ENCODE measurements at places on chromosomes 7 and 10.

DNA sequence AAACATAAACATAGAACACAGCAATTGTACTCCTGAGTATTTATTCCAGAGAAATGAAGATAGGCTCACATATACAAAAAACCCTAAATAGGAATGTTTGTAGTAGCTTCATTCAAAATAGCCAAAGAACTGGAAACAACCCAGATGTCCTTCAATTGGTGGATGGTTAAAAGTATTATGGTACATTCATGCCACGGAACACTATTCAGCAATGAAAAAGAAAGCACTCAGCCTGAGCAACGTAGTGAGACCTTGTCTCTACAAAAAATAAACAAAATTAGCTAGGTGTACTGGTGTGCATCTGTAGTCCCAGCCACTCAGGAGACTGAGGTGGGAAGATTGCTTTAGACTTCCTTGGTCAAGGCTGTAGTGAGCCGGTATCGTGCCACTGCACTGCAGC is 94.4 kb downstream of the RAPGEF5 start:
- DNase-seq: no peak

- DNase-seq: no peak
These were observed 66.2 kb downstream of the RHOBTB1 start for GRCh38 chr10:60877777-60878120.

DNA sequence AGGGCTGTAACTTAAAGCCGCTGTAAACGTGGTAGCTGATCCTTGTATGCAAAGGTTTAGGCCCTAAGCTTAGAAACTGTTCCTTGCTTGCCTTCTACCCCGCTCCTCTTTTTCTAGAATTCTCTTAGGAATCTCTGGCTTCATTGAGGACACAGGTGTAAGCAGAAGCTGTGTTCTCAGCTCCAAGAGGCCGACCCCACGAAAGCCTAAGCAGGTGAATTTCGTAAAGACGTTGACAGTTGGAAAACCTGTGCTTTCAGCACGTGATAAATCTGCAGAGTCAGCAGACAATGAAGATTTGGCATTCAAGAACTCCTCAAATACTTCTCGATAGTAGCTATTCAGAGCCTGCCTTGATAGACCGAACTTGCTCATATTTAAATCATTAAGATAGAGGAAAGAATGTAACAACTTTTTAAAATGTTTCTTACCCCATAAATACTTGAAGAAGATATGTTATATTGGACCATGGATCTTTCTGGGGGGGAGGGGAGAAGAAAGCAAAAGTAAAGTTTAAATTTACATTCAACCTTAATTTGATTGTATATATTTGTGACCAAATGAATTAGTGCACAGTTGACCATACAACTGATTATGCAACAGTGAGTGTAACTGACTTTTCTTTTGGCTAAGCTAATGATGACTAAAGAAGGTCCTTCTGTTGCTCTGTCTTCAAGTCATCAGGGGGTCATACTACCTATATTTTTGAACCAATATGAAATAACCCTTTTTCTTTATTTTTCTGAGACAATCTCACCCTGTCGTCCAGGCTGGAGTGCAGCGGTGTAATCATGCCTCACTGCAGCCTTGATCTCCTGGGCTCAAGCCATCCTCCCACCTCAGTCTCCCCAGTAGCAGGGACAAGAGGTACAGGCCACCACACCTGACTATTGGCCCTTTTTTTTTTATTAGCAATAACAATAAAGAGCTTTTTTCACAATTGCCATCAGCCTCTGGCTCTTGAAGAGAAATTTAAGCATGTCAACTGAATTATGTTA is 1.2 kb upstream of the GDI2 start:
- DNase-seq: no peak

GRCh38 chr7:24891311-24891735 is 88.7 kb downstream of the OSBPL3 start:
- DNase-seq: no peak

GRCh38 chr10:26441491-26442214 is 3.5 kb downstream of the APBB1IP start:
- DNase-seq: no peak

DNA sequence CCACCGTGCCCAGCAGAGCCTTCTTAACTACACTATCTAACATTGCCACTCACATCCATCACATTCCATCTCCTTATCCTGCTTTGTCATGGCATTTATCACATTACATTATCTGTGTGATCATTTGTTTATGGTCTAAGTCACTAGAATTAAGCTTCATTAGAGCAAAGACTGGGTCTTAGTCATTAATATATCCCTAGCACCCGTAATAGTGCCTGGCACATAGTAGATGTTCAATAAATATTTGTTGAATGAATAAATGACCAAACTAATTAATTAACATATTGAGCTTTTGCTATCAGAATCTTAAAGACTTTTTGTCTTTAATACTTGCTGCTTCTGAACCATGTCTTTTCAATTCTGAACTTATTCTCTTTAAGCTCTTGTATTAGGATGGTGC is 5.9 kb upstream of the COPG2 start:
- no peak for DNase-seq

DNA sequence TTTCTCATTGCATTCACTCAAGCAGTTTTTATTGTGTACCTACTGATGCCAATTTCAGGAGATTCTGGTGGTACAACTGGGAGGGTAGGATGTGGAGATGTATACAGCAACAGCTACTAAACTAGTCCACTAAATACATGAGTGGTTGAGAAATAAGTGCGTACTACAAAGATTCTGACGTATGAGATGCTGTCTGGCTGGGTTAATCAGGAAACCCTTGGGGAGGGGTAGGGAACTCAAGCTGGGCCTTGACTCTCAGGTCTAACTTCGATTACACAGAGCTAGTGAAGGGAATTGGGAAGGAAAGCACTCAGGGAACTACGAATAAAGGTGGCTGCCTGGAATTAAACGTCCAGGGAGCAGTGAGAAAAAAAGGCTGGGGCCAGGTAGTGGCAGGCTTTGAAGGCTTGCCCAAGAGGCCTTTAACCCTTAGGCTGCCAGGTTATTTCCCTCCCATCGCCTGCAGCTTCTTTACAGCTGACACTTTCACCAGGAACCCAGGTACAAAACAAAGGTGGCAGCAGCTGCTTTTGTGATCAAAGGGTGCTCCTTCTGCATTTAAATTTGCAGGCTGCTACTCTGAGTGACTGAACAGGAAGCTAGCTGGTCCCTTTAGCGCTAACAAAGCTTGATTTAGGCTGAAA is 3.2 kb downstream of the MMS19 start:
- no peak for DNase-seq

DNA sequence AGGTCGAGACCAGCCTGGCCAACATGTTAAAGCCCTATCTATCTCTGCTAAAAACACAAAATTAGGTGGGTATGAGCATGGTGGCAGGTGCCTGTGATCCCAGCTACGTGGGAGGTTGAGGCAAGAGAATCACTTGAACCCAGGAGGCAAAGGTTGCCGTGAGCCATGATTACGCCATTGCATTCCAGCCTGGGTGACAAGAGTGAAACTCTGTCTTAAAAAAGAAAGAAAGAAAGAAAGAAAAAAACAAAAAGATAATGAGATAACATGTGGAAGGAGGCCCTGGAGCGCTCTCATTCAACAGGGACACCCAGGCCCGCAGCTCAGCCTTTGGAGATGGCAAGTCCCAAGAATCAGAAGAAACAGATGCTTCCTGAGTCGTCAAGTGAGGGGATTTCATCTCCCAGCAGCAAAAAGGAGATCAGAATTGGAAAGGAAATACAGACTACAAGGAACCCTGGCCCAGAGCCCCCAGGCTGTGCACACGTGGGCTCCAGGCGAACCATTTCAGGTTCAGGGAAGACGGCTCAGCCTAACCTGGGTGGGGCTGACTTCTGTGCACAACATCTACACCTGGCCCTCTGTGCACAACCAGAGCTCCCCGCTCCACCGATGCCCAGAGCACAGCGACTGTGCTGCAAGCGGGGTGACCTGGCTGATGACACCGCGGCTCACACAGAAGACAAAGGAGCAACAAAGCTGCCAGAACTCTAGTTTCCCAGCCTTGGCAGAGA is 33.3 kb downstream of the GNA12 start:
- DNase-seq: no peak

- no peak for DNase-seq
These were observed 124.7 kb downstream of the BICC1 start for GRCh38 chr10:58637352-58637751.

GRCh38 chr10:129509835-129510234 is 42.8 kb downstream of the MGMT start:
- DNase-seq: no peak

DNA sequence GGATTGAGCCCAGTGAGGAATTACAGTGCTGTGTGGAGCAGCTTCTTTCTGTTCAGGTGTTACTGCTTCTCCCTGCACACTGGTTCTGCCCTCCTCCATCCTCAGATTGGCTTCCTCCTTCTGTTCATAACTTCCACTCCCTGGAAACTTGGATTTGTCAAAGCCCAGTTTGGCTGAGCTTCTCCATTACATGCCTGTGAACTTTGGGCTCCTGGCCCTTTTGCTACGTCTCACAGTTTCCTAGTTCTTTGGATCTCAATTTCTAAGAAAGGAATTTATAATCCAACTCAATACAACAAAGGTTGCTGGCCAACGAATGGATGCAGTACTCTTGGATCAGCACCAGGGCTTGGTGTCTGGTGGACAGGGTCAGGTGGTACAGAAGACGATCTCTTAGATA is 318.1 kb downstream of the RPS24 start:
- DNase-seq: no peak

DNA sequence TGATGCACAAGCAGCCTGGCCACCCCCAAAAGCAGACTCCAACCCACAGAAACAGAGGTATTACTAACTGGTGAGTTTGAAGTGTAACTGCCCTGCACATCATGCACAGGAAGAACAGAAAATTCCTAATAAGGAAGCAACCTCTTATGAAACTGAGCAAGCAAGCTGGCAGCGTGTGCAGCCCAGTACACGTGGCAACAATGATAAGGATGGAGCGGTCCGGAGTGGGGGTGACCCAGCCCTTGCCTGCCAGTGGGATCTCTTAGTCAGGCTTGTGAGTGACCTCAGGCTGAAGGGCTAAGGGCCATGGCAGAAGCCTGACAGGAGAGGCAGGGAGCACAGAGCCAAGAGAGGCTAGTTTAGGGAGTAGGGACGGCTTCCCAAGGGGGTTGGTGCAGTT is 22.1 kb upstream of the AOAH start:
- no peak for DNase-seq

- DNase-seq: no peak
These were observed 83.4 kb downstream of the TMEM178B start for GRCh38 chr7:141157138-141157765.

DNA sequence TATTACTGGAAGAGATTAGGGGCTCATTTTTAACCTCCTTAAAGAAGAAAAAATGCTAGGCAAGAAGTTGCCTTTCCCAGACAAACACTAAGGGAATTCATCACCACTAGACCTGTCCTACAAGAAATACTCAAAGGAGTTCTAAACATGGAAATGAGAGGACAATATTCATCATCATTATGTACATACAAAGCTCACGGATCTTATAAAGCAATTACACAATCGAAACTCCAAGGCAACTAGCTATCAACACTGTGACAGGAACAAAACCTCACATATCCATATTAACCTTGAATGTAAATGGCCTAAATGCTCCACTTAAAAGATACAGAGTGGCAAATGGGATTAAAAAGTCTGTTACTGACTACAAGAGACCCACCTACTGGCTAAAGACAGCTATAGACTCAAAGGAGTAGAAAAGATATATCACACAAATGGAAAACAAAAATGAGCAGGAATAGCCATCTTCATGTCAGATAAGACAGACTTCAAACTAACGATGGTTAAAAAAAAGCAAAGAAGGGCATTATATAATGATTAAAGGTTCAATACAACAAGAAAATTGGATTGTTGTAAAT is 246.6 kb downstream of the ADRA2A start:
- no peak for DNase-seq

GRCh38 chr10:117455346-117455745 is 80.1 kb upstream of the PDZD8 start:
- no peak for DNase-seq

DNA sequence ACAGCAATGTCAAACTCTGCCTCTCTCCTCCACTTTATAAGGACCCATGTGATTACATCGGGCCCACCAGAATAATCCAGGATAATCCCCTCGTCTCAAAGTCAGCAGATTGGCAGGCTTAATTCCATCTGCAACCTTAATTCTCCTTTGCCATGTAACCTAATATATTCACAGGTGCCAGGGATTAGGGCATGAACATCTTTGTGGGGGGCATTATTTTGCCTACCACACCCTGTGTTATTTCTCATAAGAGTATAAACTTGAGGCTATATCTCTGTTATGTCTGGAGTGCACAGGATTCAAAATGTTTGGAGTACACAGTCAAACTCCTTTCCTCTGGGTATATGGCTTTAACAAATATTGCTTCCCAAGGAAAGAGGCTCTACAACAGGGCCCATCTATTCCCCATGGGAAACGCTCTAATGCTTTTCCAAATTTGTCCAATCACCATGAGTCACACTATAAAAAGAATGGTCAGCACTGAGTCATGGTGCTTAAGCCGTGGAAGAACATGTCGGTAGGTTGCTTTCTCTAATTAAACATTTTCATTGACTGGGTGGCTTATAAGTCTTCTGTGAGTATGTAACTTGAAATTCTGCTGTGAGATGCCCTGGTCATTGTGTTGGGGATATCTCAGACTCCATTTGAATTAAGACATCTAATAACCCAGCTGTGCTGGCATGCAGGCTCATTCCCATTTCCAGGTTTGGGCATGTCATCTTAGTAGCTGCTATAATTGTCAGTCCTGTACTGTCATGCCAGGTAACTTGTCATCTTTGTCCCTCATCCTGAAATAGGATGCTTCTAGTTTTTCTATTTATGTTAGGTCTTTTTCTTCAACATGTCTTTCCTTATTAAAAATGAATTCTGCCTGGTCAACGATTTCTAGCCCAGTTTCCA is 11.5 kb upstream of the AKR1B10 start:
- DNase-seq: no peak

GRCh38 chr7:21330462-21331178 is 97.3 kb upstream of the SP4 start:
- no peak for DNase-seq

DNA sequence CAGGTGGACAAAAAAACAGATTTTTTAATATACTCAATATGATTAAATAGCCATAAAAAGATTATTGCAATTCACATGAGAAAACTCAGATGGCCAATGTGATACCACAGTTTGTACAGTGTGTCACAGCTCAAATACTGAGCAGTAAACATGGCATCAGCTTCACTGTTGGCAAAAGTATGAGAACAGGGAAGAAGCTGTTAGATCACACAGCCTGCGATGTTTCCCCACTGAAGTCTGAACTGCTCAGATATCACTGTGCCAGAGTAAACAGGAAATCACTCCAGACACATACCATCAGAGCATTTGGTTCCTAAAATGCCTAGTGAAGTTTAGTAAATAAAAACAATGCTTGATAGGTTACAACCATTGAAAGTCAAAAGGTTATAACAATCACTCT is 347.8 kb downstream of the ETV1 start:
- DNase-seq: no peak

- no peak for DNase-seq
These were observed 69.0 kb downstream of the SEC61G start for GRCh38 chr7:54690050-54690443.

DNA sequence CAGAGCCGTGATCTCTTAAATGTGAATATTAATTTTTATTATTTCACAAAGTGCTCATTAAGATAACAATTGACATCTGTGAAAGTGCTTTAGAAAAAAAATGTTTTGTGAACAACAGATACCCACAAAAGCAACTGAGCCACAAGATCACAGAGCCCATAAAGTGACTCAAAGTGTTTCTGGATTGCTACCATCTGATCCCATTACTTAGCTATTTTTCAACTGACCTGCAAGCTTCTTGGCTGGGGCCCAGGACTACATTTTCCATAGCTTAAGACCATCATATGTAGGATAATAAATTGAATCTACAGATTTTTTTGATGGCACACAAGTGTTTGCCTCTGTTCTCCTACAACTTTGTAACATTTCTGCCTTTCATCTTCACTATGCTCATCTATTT is 674.4 kb downstream of the PHTF2 start:
- DNase-seq: no peak

GRCh38 chr10:131277278-131277677 is 34.2 kb downstream of the TCERG1L start:
- no peak for DNase-seq
